ENCODE measurements at places on chromosomes 13 and 19.

DNA sequence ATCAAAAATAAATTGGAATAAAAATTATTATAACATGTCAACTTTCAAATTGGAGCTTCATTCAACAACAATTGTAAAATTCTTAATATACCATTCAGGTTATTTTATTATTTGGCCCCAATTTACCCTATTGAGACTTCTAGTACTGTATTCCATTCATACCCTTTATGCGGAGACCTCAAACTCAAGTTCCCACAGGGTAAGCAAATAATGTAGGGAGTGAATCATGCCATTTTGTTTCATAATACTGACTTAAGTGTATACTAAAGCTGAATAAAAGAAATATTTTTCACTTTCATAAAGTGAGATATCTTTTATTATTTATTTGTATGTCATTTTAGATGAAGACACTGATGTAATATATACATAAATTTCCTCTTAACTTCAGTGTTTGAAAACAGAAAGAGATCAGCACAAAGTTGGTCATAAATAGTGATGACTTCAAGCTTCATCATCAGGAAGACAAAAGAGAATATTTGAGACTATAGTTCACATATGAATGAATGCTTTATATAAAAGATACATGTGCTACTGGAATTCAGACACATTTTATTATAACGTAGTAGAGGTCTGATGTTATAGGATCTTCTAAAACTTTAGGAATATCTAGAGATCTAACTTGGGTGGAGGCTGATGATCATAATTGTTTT is 894.4 kb upstream of the PCDH9 start:
- DNase-seq: no peak

GRCh38 chr13:26015271-26016125 is 36.3 kb downstream of the SHISA2 start:
- no peak for DNase-seq

DNA sequence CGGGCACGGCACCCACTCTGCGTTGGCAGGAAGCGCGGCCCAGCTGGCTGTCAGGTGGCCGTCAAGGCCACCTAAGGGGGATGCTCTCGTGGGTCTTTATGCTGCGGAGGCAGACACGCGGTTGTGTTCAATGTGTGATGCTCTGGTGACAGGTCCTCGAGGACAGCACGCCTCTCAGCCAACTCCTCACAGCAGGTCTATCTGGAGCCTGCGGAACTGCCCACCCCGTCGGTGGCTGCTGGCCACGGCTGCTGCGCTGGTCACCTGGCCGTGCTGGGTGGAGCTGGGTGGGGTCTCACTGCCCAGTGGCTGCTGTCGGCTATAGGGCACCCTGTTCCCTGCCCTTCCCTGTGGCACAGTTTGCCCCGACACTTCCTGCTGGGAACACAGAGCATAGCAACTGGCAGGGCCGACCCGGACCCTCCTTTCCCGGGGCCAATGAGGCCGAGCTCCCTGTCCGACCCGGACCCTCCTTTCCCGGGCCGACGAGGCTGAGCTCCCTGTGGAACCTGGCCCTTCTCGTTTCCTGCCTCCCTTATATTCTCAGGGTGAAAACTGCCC is 14.3 kb upstream of the F7 start:
- DNase-seq: peak; percentile 80

- DNase-seq: no peak
Observed at GRCh38 chr19:54345938-54346386, 7.0 kb upstream of the LILRA4 start.

DNA sequence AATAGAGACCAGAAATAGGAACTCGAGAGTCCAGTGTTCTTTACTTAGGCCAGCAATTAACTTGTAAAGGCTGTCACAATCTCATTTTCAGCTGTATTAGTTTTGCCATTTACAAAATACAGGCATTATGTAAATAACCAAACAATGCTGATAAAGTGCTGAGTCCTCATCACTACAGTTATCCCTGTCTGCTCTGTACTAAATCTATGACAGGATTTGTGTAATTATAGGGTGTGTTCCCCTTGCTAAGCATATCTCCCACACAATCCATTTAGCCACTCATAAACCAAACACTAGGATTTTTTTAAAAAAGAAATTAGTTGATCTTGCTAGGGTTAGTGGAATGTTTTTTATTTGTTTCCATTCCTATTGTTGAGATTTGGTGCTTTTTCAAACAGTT is 23.2 kb downstream of the PDX1 start:
- DNase-seq: no peak
